ENCODE measurements at places on chromosomes 13 and 19. TPM values are rescaled to one million over a fixed set of nuclear protein-coding genes. Genes with fewer than 3 reads are reported as not detected.

DNA sequence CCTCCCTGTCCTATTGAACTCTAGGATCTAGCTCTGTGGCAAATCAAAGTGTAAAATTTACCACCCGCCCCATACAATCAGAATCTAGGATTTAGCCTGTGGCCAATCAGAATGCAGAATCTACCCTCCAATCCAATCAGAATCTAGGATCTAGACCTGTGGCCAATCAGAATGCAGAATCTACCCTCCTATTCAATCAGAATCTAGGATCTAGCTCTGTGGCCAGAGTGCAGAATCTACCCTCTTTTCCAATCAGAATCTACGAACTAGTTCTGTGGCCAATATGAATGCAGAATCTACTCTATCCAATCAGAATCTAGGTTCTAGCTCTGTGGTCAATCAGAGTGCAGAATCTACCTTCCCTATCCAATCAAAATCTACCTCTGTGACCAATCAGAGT, 25.8 kb downstream of the PRKD2 start:
- H3K27me3 ChIP-seq: no peaks in the 10 kb centered on the region
- H3K36me3 ChIP-seq: peaks cover 64% of the 10 kb centered on the region
- no peak overlapping the region for H3K4me3 ChIP-seq
- H3K4me1 ChIP-seq: no peaks in the 10 kb centered on the region
- DNase-seq: no peak

DNA sequence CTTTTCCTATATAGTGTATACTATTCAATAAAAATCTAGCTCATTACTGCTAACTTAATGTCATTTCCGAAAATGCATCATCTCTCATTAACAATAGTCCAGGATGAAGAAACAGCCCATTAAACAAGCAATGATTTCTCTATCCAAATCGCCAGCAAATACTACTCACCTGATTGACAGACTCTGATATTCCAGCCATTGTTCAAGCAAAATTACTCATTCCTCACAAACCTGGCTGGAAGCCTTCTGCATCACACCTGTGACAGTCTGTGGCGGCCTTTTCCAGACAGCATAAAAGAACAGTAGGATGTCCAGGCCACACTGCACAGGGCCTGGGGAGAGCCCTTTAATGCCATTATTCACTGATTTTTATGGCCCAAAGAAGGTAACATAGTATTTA, 115.9 kb downstream of the ABCC4 start:
- no peak overlapping the region for H3K27ac ChIP-seq
- peaks cover 2% of the 10 kb centered on the region for H3K36me3 ChIP-seq
- no peak for DNase-seq
- H3K27me3 ChIP-seq: no peaks in the 10 kb centered on the region
- H3K4me3 ChIP-seq: no peak overlapping the region

DNA sequence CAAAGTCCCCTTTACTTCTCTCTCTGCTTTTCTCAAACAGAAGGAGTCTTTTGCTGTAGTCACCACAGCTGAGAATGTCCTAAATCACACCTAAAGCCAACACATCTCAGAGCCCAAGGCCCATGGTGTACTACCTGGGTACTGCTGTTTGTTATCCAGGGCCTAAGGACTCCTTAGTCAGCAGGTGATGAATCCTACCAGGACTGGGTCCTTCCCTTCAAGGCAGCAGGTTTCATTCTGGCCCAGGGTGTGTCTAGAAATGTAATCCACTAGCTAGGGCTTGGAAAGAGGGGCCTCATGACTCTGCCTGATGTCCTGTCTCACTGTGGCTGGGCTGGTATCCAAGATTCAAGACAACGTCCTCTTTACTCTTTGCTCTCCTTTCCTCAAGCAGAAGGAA, 36.2 kb upstream of the ENOX1 start:
- H3K36me3 ChIP-seq: peaks cover 11% of the 10 kb centered on the region
- H3K4me1 ChIP-seq: no peaks in the 10 kb centered on the region
- no peak for DNase-seq
- H3K27me3 ChIP-seq: no peaks in the 10 kb centered on the region
- H3K4me3 ChIP-seq: no peak overlapping the region
- no peak overlapping the region for H3K27ac ChIP-seq

- peaks cover 6% of the 10 kb centered on the region for H3K36me3 ChIP-seq
- peak; percentile 70 for DNase-seq
- peaks cover 5% of the 10 kb centered on the region for H3K4me1 ChIP-seq
- no peak overlapping the region for H3K27ac ChIP-seq
These were observed 2.5 kb upstream of the ZNF121 start for GRCh38 chr19:9586764-9587163.

DNA sequence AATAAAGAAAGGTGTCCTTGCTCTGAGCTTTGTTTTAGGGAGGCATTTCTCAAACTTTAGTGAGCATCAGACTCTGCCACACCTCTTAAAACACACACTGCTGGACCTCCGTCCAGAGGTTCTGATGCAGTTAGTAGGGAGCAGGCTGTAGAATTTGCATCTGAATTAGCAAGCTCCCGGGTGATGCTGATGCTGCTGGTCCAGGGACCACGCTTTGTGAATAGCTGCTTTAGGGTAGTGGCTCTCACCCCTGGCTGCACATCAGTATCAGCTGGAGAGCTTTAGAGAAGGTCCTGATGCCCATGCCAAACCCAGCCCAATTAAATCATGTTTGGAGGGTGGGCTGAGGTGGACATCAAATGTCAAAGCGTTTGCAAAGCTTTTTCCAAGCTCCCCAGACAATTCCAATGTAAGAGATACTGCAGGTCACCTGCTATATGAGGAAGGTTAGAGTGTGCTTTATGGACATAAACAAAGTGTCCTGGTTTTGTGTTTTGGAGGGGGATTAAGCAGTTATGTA, 3.6 kb downstream of the HTR2A start:
- H3K4me1 ChIP-seq: peaks cover 35% of the 10 kb centered on the region
- peaks cover 47% of the 10 kb centered on the region for H3K27me3 ChIP-seq
- H3K27ac ChIP-seq: no peak overlapping the region
- peak overlapping the region; percentile 81 for H3K4me3 ChIP-seq
- DNase-seq: no peak

- H3K4me1 ChIP-seq: peaks cover 2% of the 10 kb centered on the region
- peaks cover 3% of the 10 kb centered on the region for H3K36me3 ChIP-seq
- H3K27ac ChIP-seq: no peak overlapping the region
These were observed 38.9 kb downstream of the NFIC start for GRCh38 chr19:3405261-3405653.

GRCh38 chr19:32475141-32476031, 69.8 kb downstream of the DPY19L3 start:
- no peak overlapping the region for H3K27ac ChIP-seq
- H3K36me3 ChIP-seq: peaks cover 53% of the 10 kb centered on the region
- no peak overlapping the region for H3K4me3 ChIP-seq
- no peak for DNase-seq
- no peaks in the 10 kb centered on the region for H3K27me3 ChIP-seq

GRCh38 chr13:111855191-111855590, 211.8 kb upstream of the SOX1 start:
- H3K27me3 ChIP-seq: peaks cover 51% of the 10 kb centered on the region
- no peak for DNase-seq
- H3K27ac ChIP-seq: no peak overlapping the region

DNA sequence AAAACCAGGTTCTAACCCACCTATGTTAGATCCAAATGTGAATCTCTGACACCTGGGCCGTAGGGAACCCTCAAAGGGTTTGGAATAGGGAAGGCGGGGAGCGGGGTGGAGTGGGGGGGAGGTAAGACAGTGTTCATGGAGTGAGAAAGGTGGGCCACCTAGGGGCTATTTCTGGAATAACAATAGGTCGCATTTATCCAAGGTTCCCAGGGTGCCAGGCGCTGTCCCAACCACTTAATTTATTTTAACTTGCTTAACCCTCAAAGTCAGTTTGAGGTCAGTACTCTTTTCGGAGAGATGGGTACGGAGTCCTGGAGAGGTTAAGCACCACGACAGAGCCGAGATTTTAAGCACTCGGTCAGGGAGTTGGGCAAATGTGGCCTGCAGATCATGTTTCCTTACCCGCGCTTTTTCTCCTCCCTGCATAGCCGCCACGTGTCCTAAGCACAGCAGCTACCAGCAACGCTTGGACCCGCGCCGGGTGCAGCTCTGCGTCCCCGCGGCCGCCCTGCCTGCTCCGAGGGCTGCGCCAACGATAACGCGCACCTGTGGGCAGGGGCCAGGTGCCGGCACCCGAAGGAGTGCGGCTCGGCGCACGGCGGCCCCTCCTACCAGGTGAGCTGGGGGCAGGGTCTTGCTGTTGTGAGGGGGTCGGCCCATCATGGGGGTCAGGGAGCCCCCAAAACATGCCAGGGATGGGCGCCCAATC, 25.0 kb upstream of the FXYD3 start:
- no peaks in the 10 kb centered on the region for H3K27me3 ChIP-seq
- no peak overlapping the region for H3K27ac ChIP-seq
- no peak for DNase-seq
- no peaks in the 10 kb centered on the region for H3K36me3 ChIP-seq
- peaks cover 6% of the 10 kb centered on the region for H3K4me1 ChIP-seq

GRCh38 chr19:54967611-54968010, 1.4 kb downstream of the NLRP2 start:
- DNase-seq: no peak
- H3K4me1 ChIP-seq: peaks cover 2% of the 10 kb centered on the region
- no peak overlapping the region for H3K27ac ChIP-seq
- H3K4me3 ChIP-seq: peak overlapping the region; percentile 80

- no peaks in the 10 kb centered on the region for H3K4me1 ChIP-seq
- no peaks in the 10 kb centered on the region for H3K27me3 ChIP-seq
- DNase-seq: no peak
- no peak overlapping the region for H3K27ac ChIP-seq
These were observed 32.2 kb downstream of the ANKRD27 start for GRCh38 chr19:32642771-32643170.

DNA sequence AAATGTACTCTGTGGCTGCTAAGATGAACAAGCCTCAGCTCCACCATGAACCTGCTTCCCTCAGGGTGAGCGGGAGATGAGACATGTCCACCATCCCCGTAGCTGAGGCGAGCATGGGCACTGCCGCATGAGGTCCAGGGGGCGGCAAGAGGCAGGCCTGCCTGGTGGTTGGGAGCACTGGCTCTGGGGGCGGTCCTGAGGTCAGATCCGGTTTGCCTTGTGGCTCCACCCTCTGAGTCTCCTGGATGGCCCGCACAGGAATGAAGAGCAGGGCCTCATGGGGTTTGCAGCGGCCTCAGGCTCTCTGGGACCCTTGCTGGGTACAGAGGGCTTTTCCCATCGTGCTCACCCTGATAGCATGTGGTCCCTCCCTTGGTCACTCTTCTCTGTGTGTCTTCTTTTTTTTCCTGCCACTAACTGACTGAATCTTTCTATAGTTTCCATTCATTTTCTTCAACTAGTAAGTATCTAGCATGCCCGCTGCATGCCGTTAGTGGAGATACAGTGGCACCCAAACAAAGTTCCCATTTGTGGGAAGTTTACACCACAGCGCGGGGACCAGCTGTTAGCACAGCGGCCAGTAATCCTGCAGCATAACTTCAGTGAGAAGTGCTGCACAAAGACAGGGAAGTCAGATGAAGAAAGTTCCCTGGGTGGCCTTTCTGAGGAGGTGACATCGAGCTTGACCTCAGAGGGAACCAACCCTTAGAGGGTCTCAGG, 37.3 kb downstream of the CAPN12 start:
- DNase-seq: no peak
- no peak overlapping the region for H3K4me3 ChIP-seq
- H3K36me3 ChIP-seq: peaks cover 35% of the 10 kb centered on the region
- H3K4me1 ChIP-seq: no peaks in the 10 kb centered on the region

GRCh38 chr19:18284712-18285360, 3.4 kb upstream of the JUND start:
- no peak overlapping the region for H3K4me3 ChIP-seq
- peak overlapping the region; percentile 90 for H3K27ac ChIP-seq
- peaks cover under 1% of the 10 kb centered on the region for H3K36me3 ChIP-seq
- DNase-seq: no peak

GRCh38 chr19:39676004-39676403, 20.3 kb downstream of the LGALS16 start:
- H3K27me3 ChIP-seq: peaks cover 46% of the 10 kb centered on the region
- no peak overlapping the region for H3K4me3 ChIP-seq
- peaks cover 4% of the 10 kb centered on the region for H3K4me1 ChIP-seq

DNA sequence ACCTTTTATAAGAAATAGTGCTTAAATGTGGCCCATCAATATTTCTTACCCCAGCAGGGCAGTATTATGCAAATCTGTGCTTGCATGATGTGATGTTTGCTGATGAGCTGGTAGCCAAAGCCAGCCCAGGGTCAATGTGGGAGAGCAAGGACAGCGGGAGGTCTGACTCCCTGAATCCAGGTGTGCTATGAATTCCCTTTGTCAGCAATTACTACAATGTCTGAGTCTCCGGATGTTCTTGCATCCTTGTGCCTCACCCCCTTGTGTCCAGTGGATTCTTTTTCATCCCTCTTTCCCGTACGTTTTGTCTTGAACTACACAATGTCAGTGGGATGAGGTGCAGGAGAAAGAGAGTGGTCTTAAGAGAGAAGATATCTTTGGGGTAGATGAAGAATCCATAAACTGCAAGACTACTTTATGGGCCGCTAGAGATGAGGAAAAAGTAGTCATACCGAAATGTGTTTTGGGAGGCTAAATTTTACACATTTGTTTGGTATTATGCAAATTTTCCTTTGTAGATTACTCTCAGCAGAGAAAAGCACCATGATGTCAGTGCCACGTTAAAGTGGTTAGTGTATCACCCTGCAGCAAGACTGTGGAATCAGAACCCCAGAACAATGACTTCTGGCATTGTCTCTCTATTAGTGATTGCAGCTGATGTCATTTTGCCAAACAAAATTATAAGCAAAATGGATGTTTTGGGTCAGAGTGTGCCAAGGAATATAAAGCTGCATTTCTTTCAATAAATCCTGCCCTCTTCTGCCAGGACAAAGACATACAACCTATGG, 53.5 kb upstream of the TSHZ3 start:
- H3K27ac ChIP-seq: no peak overlapping the region
- no peaks in the 10 kb centered on the region for H3K36me3 ChIP-seq
- no peak overlapping the region for H3K4me3 ChIP-seq
- no peaks in the 10 kb centered on the region for H3K4me1 ChIP-seq

GRCh38 chr19:45895519-45895972, 6.9 kb downstream of the MYPOP start:
- H3K4me3 ChIP-seq: no peak overlapping the region
- DNase-seq: no peak
- peaks cover under 1% of the 10 kb centered on the region for H3K4me1 ChIP-seq
- no peak overlapping the region for H3K27ac ChIP-seq

DNA sequence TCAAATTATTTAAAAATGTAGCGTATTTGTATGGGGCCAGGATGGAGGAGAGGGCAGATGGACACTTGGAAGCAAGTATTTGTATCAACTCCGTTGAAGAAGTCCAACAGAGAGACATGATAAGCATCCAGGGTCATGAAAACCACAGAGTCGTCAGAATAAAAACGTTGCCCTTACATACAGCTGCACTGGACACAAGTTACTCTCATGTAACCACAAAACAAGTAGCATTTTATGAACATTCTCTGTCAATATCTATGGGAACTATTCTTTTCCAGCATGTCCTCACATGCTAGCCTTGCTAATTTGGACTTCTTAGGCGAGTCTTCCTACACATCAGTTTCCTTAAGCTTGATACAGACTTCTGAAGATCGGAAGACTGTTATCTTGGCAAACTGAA, 35.0 kb downstream of the EFNB2 start:
- H3K36me3 ChIP-seq: peaks cover 23% of the 10 kb centered on the region
- peak overlapping the region; percentile 37 for H3K27ac ChIP-seq
- H3K4me1 ChIP-seq: peaks cover 87% of the 10 kb centered on the region
- no peak overlapping the region for H3K4me3 ChIP-seq

The RUBCNL gene
- total RNA-seq: 3.2 TPM

The TMEM59L gene
- 4.9 TPM for total RNA-seq

The ZNF723 gene
- not detected for total RNA-seq

The TLE6 gene
- total RNA-seq: 6.9 TPM

The APOC1 gene
- 18.6 TPM for total RNA-seq

The PRR20A gene
- not detected for total RNA-seq

The FCAR gene
- total RNA-seq: not detected

Data from mesothelial cell of epicardium (in vitro differentiated cells).